ENCODE measurements at places on chromosomes 2 and 18. TPM values are rescaled to one million over a fixed set of nuclear protein-coding genes. Genes with fewer than 3 reads are reported as not detected.

The REG3A gene
- not detected for total RNA-seq

The ZNF892 gene
- total RNA-seq, result 1.6 TPM

GRCh38 chr18:312415-312814, 44.6 kb upstream of the THOC1 start:
- no peak overlapping the region for H3K4me3 ChIP-seq
- H3K36me3 ChIP-seq, result no peaks in the 10 kb centered on the region
- no peaks in the 10 kb centered on the region for H3K27me3 ChIP-seq

- no peak overlapping the region for H3K4me3 ChIP-seq
- no peaks in the 10 kb centered on the region for H3K4me1 ChIP-seq
- H3K27ac ChIP-seq, result no peak overlapping the region
- H3K36me3 ChIP-seq, result no peaks in the 10 kb centered on the region
Measured at GRCh38 chr2:168939918-168940317, 38.8 kb downstream of the G6PC2 start.

DNA sequence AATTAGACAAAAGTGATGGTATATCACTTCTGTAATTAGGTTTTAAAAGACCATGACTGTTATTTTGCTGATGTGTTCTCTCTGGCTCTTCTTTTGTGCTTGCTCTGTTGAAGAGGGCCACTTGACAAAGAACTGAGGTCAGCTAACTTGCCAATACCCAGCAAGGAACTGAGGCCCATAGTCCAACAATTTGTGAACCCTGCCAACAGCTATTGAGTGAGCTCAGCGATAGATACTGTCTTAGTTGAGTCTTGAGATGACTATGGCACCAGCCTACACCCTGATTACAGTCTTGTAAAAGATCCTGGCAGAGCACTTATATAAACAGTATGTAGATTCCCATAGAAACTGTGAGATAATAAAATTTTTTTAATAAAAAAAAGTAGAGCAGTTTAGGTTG, 103.0 kb downstream of the BMPR2 start:
- H3K27me3 ChIP-seq, result no peaks in the 10 kb centered on the region
- H3K4me1 ChIP-seq, result no peaks in the 10 kb centered on the region
- no peak overlapping the region for H3K4me3 ChIP-seq
- H3K27ac ChIP-seq, result no peak overlapping the region
- no peak for DNase-seq

GRCh38 chr2:72367530-72368225, 220.0 kb upstream of the CYP26B1 start:
- no peak overlapping the region for H3K27ac ChIP-seq
- no peak overlapping the region for H3K4me3 ChIP-seq
- no peaks in the 10 kb centered on the region for H3K27me3 ChIP-seq
- H3K36me3 ChIP-seq, result no peaks in the 10 kb centered on the region
- DNase-seq, result peak; percentile 55

- H3K4me3 ChIP-seq, result no peak overlapping the region
- H3K27me3 ChIP-seq, result no peaks in the 10 kb centered on the region
- H3K4me1 ChIP-seq, result no peaks in the 10 kb centered on the region
- no peaks in the 10 kb centered on the region for H3K36me3 ChIP-seq
- DNase-seq, result no peak
- no peak overlapping the region for H3K27ac ChIP-seq
Measured at GRCh38 chr2:194826241-194826640, 830.8 kb upstream of the SLC39A10 start.

- peak overlapping the region; percentile 41 for H3K27ac ChIP-seq
- H3K4me1 ChIP-seq, result peaks cover 8% of the 10 kb centered on the region
- H3K4me3 ChIP-seq, result no peak overlapping the region
- H3K36me3 ChIP-seq, result no peaks in the 10 kb centered on the region
Measured at GRCh38 chr2:46067501-46068305, 229.5 kb upstream of the EPAS1 start.

DNA sequence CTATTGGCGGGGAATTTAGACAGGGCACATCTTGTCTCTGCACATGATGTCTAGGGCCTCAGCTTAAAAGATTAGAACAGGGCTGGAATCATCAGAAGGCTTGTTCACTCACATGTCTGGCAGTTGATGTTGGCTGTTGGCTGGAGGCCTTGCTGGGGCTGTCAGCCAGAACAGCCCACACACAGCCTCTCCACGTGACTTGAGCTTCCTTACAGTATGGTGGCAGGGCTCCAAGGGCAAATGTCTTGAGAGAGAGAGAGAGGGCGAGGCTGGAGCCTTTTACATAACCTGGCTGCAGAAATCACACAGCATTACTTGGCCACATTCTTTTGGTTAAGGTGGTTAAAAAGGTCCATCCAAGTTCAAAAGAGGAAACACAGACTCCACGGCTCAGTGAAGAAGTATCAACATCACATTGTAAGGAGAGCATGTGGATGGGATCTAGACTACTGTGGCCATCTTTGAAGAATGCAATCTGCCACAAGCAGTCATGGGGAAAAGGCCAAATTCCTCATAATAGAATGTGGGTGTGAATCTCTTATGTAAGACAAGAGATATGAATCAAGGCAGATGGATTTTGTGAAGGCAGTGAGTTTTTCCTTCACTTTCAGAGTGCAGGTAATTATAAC, 30.4 kb downstream of the SRSF7 start:
- peaks cover 29% of the 10 kb centered on the region for H3K4me1 ChIP-seq
- no peak overlapping the region for H3K4me3 ChIP-seq
- H3K27ac ChIP-seq, result peak overlapping the region; percentile 89
- H3K27me3 ChIP-seq, result no peaks in the 10 kb centered on the region
- peaks cover 5% of the 10 kb centered on the region for H3K36me3 ChIP-seq
- peak; percentile 88 for DNase-seq

The SLC20A1 gene
- 85.7 TPM for total RNA-seq

- no peaks in the 10 kb centered on the region for H3K36me3 ChIP-seq
- H3K27me3 ChIP-seq, result no peaks in the 10 kb centered on the region
- H3K4me3 ChIP-seq, result no peak overlapping the region
- peaks cover 59% of the 10 kb centered on the region for H3K4me1 ChIP-seq
Measured at GRCh38 chr2:27705851-27706622, 42.3 kb downstream of the SLC4A1AP start.

DNA sequence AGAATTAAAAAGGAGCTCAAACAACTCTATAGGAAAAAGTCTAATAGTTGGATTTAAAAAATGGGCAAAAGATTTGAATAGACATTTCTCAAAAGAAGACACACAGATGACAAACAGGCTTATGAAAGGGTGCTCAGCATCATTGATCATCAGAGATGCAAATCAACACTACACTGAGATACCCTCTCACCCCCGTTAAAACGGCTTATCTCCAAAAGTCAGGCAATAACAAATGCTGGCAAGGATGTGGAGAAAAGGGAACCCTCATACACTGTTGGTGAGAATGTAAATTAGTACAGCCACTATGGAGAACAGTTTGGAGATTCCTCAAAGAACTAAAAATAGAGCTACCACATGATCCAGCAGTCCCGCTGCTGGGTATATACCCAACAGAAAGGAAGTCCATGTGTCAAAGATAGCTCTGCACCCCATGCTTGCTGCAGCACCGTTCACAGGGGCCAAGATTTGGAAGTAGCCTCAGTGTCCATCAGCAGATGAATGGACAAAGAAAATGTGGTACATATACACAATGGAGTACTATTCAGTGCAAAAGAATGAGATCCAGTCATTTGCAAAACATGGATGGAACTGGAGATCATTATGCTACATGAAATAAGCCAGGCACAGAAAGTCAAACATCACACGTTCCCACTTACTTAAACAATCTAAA, 46.7 kb upstream of the B3GNT7 start:
- no peak for DNase-seq
- H3K4me3 ChIP-seq, result no peak overlapping the region
- no peaks in the 10 kb centered on the region for H3K27me3 ChIP-seq

- H3K36me3 ChIP-seq, result no peaks in the 10 kb centered on the region
- H3K27ac ChIP-seq, result no peak overlapping the region
- H3K4me3 ChIP-seq, result no peak overlapping the region
- no peak for DNase-seq
Measured at GRCh38 chr18:2424420-2424819, 146.9 kb downstream of the METTL4 start.

GRCh38 chr18:38552732-38553321, 987.2 kb upstream of the CELF4 start:
- no peak overlapping the region for H3K4me3 ChIP-seq
- H3K27me3 ChIP-seq, result no peaks in the 10 kb centered on the region
- H3K27ac ChIP-seq, result no peak overlapping the region
- H3K4me1 ChIP-seq, result no peaks in the 10 kb centered on the region

The SOX11 gene
- not detected for total RNA-seq

The G6PC2 gene
- total RNA-seq, result not detected

DNA sequence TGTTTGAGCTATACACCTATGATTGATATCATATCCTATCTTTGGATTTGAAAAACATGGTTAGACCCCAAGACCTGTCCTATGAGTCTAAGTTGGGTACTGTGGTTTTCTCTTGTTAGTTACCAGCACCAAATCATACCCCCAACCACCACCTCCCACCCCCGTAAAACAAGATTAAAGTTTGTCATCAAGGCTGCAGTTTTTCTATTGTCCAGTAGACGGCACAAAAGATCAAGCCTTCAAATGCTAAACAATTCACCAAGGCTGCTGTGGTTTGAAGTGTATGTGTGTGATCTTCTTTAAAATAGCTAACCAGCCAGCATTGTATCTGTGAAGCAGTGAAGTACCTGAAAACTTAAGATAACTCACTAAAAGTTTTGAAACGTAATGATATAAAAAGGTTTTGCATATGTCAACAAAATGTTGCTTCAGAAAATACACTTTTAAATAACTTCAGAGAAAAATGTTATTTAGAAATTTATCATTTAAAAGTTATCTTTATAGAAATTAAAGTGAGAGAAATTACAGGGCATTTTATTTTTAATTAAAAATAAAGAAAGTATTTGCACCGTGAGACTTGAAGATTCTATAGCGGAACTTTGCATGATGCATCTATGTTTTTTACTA, 5.8 kb upstream of the MEIS1 start:
- no peaks in the 10 kb centered on the region for H3K36me3 ChIP-seq
- no peak overlapping the region for H3K4me3 ChIP-seq
- no peak for DNase-seq

The TRIM43 gene
- not detected for total RNA-seq

The ANKRD53 gene
- not detected for total RNA-seq

The ROCK2 gene
- 85.4 TPM for total RNA-seq

DNA sequence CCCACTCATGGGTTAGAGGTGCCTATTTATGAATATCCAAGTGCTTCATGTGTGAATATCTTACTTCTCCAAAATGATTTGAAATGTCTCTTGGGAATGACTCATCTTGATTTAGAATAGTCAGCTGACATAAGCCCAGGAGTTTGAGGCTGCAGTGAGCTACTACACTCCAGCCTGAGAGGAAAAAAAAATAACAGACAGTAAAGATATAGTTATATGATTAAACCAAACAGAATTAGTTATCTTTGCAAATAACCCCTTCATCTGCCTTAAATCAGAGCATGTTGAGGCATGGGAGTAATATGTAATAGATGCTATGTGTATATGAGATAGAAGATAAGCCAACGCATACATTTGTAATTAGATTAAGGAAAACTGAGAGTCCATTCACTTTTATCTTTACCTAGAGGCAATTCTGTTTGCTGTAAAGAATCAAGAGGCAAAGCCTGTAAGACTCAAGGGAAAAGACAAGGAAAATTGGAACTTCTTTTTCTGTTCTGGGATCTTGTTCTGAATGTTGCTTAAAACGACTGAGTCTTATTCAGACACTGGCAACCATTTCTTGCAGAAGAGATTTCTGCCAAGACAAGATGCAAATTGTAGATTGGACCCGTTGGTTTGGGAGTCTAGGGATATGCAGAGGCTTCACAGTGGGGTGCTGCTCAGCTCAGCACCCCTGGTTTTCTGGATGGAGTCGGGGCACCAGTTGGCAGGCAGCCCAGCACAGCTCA, 104.4 kb downstream of the LIPG start:
- no peaks in the 10 kb centered on the region for H3K36me3 ChIP-seq
- no peak for DNase-seq
- H3K4me1 ChIP-seq, result peaks cover 3% of the 10 kb centered on the region
- no peak overlapping the region for H3K4me3 ChIP-seq
- H3K27ac ChIP-seq, result no peak overlapping the region

DNA sequence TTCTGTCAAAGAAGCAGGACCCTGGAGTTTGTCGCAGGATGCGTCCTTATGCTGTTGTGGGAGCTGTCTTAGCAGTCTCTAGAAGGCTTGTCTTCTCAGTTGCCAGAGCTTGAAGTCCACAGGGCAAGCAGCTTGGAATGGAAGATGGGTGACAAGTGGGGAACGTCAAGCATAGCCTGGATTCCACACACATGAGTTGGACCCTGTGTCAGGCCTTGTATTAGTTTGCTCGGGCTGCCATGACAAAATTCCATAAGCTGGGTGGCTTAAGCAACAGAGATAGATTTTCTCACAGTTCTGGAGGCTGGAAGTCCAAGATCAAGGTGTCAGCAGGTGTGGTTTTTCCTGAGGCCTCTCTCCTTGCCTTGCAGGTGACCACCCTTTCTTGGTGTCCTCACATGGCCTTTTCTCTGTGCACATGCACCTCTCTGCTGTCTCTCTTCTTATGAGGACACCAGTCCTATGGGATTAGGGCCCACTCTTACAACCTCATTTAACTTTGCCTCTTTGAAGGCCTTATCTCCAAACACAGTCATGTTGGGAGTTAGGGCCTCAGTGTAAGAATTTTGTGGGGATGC, 51.3 kb downstream of the THNSL2 start:
- H3K4me3 ChIP-seq, result no peak overlapping the region
- no peaks in the 10 kb centered on the region for H3K27me3 ChIP-seq
- H3K4me1 ChIP-seq, result no peaks in the 10 kb centered on the region
- H3K27ac ChIP-seq, result no peak overlapping the region
- no peaks in the 10 kb centered on the region for H3K36me3 ChIP-seq

GRCh38 chr2:56130463-56131070, 53.2 kb upstream of the CCDC85A start:
- DNase-seq, result no peak
- H3K4me1 ChIP-seq, result no peaks in the 10 kb centered on the region
- H3K36me3 ChIP-seq, result no peaks in the 10 kb centered on the region
- no peaks in the 10 kb centered on the region for H3K27me3 ChIP-seq
- H3K4me3 ChIP-seq, result no peak overlapping the region
- H3K27ac ChIP-seq, result no peak overlapping the region

DNA sequence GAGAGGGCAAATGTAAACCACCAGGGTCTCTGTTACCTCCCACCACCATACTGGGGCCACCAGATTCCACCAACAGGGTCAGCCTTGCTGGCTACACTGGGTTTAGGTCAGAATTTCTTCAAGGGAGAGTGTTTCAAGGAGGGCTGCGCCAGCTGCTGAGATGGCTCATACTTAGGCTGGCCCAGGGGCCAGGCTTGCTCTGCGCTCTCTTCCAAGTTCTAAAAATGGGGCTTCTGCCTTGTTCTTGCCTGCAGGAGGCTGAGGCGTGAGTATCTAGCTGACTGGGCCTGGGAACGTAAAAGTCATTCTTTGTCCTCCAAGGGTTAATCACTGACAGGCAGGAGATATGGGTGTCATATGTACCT, 28.1 kb downstream of the MRPL33 start:
- H3K27ac ChIP-seq, result peak overlapping the region; percentile 89
- DNase-seq, result no peak
- no peaks in the 10 kb centered on the region for H3K27me3 ChIP-seq
- H3K4me1 ChIP-seq, result peaks cover 63% of the 10 kb centered on the region

- H3K27me3 ChIP-seq, result no peaks in the 10 kb centered on the region
- H3K4me3 ChIP-seq, result no peak overlapping the region
- no peaks in the 10 kb centered on the region for H3K4me1 ChIP-seq
- no peaks in the 10 kb centered on the region for H3K36me3 ChIP-seq
- no peak overlapping the region for H3K27ac ChIP-seq
Measured at GRCh38 chr2:176924909-176925534, 287.6 kb upstream of the HNRNPA3 start.

GRCh38 chr2:178479758-178480226, 465 bp upstream of the PLEKHA3 start:
- H3K4me3 ChIP-seq, result peak overlapping the region; percentile 80
- no peaks in the 10 kb centered on the region for H3K27me3 ChIP-seq

The CRYGD gene
- not detected for total RNA-seq

Measured in gastrocnemius medialis (tissue), 4 donors.